ENCODE measurements at places on chromosomes 1 and 21.

GRCh38 chr21:36254106-36254941 lies 65.7 kb upstream of the MORC3 start:
- no peak for DNase-seq

DNA sequence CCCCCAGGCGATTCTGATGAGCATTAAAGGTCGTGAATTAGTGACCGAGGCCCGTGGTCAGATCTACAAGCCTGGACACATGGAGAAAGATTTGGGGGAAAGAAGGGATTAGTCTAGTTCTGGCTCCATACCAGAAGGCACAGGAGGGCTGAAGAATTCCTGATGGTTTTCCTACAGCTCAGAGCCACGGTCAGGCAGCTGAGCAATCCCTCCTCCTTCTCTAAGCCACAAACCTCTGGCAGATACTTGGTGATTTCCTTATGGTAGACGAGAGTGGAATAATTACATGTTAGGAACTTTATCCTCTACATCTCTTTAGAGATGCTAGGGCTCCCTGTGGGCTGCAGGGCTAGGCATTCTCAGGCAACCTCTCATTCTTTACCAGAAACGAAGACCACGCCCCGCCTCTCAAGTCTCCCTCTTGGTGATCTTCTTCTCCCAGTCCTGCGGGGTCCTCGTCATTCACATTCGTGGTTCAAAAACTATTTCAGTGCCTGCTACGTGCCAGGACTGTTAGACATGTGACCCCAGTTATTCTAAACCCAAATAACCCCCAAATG lies 20.5 kb upstream of the ZBTB18 start:
- DNase-seq: no peak

DNA sequence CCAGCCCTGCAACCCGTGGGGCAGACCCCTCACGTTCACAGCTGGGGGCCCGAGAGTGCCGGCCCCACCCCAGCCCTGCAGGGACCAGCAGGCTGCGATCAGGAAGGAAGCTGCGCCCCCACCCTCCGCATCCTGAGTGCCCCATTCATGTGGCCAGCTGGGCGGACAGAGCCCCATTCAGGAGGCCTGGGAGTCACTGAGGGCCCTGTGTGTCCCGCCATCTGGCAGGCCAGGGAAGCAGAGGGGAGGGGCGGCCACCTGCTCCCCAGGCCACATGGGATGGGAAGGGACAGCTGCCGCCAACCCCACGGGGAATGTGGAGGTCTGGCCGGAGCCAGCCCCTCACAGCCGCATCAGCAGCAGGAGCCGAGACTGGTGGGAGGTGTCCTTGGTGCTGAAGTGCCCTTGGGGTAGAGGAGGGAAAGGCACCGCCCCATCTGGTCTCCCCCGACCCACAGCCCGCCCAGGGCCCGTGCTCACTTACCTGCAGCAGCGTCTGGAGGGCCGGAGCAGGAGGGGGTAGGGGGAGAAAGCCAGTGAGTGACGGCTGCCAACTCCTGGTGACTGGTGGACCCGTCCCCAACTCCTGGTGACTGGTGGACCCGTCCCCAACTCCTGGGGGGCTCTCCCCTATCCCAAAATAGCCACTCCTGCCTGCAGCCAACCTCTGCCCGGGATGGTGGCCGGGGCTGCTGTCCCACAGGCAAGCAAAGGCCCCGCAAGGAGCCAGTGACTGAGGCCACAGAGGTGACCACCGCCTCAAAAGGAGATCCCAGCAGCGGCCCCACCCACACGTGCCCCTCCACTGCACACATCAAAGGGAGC lies 8.7 kb downstream of the ACAP3 start:
- no peak for DNase-seq

DNA sequence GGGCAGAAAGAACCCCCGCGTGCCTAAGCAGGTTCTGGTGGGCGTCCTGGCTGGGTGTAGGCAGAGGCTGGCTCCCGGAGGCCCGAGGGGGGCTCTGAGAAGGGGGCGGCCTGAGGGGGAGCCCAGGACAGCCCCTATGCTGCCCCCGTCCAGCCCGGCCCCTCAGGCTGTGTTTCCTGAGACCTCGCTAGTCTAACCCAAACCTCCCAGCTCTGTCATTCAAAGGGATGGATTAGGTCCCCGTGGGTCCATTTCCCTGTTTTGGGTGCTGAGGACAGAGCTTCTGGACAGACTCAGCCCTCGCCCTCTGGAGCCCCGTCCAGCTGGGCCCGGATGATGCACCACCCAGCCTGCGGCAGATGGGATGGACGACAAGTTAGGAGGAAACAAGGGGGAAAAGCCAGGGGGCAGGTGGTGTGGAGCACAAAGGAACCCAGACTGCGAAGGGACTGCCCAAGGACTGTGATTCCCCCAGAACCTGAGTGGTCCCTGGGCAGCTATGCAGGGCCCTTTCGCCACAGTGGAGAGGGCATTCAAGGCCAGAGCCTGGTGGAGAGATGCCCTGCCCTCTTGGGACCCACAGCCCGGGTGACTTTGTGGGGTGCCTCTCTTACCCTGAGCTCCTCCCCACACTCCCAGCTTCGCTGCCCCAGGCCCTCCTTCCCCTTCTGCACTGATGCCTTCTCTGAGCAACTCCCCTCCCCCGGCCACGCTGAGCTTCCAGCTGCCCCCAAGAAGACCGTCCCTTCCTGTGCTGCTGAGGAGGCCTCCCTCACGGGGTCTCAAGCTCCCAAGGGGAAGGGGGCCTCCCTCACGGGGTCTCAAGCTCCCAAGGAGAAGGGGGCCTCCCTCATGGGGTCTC lies 2.8 kb downstream of the HES4 start:
- no peak for DNase-seq

- DNase-seq: no peak
Observed at GRCh38 chr1:231665101-231665500, 38.5 kb downstream of the DISC1 start.

GRCh38 chr1:213418268-213419071 lies 367.4 kb downstream of the RPS6KC1 start:
- DNase-seq: no peak

GRCh38 chr1:43238085-43238484 lies 31.7 kb upstream of the TMEM125 start:
- no peak for DNase-seq

DNA sequence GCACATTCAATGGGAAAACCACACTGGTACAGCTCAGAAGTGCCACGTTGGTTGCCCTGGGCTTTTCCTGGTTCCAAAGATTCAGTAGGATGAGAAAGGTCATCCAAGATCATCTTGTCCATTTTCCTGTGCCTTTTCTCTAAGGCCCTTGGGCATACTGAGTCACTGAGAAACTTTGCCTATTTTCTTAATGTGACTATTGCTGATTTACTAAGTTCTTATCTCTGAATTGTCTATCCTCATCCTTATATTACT lies 57.2 kb upstream of the HSD17B7 start:
- DNase-seq: no peak

DNA sequence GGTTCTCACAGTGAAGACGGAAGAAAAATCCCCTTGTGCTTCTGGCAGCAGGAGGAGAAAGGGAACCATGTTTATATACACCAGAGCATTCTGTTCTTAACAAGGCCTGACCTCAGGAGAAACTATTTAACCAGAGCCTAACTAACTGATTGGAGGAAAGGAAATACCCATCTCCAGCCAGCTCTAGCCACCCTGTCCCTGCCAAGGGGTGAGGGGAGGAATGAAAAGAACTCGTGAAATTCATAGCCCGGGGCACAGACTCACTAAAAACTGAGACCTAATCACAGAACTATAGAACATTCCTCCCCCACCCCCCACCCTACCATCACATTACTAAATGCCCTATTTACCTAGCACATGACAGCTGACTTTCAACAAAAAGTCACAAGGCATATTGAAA lies 65.0 kb downstream of the KCNH1 start:
- no peak for DNase-seq

DNA sequence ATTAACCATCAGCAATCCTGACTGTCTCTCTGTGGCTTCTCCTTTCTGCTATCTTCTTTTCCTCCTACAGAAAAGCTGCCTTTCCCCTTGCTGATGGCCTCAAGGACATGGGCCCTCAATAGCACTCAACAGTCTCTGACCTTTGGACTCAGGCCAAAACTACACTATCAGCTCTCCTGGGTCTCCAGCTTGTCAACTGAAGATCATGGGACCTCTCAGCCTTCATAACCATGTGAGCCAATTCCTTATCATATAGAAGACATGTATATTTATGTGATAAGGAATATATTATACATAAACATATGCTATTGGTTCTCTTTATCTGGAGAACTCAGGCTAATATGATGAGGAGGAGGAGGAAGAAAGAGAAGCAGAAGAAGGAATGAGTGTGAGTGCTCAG lies 91.8 kb upstream of the GJB5 start:
- DNase-seq: no peak

GRCh38 chr1:152410599-152410998 lies 3.5 kb downstream of the CRNN start:
- no peak for DNase-seq

DNA sequence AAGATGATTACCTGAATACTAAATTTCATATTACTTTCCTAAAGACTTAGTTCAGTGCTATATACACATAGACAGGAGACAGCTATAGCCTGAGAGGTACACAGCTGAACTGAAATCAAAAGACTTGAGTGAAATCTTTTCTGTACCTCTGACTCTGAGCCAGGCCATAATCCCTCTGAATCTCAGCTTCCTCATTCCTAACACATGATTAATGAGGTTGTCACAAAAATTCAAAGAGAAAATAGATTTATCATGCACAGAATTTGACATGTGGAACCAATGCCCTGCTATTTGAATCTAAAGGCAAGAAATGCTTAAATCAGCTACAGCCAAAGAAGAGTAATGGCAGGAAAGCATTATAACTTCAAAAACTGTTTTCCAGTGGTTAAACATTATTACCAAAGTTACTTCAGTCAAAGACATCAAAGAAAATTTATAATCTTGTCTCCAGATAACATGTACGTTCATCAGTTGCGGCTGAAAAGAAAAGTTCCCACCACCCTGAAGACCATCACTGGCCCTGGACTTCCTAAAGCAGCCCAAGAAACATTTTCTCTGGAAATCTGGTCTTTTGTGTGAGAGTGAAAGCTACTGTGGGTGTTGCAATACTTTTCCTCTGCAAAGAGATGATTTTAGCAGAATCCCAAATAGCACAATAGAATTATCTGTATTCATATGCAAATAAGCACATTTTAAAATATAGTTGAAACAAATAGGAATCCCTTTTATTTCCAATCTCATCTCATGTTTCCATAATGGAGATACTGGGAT lies 13.8 kb upstream of the ATP1A1 start:
- DNase-seq: no peak

- no peak for DNase-seq
Observed at GRCh38 chr1:220791285-220791684, 4.6 kb downstream of the MTARC1 start.

GRCh38 chr1:77671836-77672235 lies 10.6 kb downstream of the ZZZ3 start:
- no peak for DNase-seq

DNA sequence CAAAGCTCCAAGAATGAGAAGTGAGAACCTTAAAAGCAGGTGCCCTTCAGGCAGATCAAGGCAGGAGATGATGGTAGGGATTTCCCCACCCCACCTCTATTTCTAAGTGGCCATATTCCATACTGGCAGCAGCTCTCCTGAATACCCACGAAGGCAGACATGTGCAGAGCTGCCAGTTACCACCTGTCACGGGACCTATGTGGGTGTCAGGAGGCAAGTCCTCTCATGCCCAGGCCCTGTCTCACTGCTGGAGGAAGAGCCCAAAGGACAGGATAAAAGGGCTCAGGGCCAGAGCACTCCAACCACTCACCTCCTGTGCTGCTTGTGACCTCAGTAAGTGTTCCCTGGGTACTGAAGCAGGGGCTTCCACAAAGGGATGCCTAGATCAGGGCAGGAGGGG lies 721 bp upstream of the LCE1B start:
- no peak for DNase-seq

All from T follicular helper cell (primary cell).